ENCODE measurements at places on chromosomes 12 and 14.

GRCh38 chr14:95488376-95489213, 27.9 kb downstream of the SYNE3 start:
- DNase-seq = no peak

GRCh38 chr12:65741656-65742017, 82.6 kb upstream of the HMGA2 start:
- no peak for DNase-seq

DNA sequence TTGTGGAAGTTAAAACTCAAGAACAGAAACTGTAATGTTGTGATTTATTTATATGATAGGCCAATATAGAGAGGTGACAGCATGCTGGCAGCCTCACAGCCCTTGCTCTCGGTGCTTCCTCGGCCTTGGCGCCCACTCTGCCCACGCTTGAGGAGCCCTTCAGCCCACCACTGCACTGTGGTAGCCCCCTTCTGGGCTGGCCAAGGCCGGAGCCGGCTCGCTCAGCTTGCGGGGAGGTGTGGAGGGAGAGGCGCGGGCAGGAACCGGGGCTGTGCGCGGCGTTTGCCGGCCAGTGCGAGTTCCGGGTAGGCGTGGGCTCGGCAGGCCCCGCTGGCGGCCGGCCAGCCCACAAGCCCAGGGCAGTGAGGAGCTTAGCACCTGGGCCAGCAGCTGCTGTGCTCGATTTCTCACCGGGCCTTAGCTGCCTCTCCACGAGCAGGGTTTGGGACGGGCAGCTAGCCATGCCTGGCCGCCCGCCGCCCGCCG, 65.8 kb upstream of the SLC8A3 start:
- no peak for DNase-seq

DNA sequence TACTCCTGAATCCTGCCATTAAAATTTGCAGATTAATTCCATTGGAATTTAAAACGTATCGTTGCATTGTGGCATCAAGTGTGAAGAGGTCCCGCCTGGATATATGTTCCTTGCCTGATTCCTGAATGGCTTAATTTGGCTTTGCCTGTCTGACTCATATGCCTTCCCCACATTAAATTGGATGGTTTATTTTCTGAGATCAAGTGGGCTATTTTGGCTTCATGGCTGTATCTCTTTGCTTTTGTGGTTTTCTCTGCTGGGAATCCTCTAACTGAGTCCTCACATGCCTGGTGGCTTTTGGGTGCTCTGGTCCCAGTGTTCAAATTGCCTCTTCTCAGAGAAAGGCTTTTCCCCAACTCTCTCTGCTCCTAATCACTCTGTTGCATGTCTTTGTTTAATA, 127.9 kb upstream of the DYRK2 start:
- no peak for DNase-seq

- DNase-seq = no peak
Observed at GRCh38 chr14:54682578-54682977, 115.7 kb downstream of the SAMD4A start.

DNA sequence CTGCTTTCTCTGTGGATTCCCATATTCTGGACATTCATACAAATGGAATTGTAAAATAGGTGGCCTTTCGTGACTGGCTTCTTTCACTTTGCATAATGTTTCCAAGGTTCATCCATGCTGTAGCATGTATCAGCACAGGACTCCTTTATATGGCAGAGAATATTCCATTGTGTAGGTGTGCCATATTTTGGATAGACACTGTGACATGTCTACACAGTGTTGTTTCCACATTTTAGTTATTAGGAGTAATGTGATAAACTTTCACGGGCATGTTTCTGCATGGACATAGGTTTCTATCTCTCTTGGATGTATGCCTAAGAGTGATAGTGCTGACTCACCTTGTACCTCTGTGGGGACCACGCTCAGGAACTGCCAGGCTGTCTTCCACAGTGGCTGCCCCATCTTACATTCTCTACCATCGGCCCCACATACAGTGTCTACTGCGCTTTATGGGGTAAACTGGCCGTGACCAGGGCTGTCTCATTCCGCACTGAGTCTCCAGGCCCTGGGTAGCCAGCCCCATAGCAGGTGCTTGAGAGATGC, 7.1 kb upstream of the KRT84 start:
- no peak for DNase-seq

GRCh38 chr12:105445249-105445648, 114.8 kb downstream of the C12orf75 start:
- no peak for DNase-seq

GRCh38 chr14:81834308-81834707, 300.7 kb upstream of the SEL1L start:
- DNase-seq = no peak

GRCh38 chr12:104725610-104726009, 232.5 kb downstream of the SLC41A2 start:
- DNase-seq = no peak

GRCh38 chr14:85439696-85440328, 90.1 kb upstream of the FLRT2 start:
- DNase-seq = no peak

DNA sequence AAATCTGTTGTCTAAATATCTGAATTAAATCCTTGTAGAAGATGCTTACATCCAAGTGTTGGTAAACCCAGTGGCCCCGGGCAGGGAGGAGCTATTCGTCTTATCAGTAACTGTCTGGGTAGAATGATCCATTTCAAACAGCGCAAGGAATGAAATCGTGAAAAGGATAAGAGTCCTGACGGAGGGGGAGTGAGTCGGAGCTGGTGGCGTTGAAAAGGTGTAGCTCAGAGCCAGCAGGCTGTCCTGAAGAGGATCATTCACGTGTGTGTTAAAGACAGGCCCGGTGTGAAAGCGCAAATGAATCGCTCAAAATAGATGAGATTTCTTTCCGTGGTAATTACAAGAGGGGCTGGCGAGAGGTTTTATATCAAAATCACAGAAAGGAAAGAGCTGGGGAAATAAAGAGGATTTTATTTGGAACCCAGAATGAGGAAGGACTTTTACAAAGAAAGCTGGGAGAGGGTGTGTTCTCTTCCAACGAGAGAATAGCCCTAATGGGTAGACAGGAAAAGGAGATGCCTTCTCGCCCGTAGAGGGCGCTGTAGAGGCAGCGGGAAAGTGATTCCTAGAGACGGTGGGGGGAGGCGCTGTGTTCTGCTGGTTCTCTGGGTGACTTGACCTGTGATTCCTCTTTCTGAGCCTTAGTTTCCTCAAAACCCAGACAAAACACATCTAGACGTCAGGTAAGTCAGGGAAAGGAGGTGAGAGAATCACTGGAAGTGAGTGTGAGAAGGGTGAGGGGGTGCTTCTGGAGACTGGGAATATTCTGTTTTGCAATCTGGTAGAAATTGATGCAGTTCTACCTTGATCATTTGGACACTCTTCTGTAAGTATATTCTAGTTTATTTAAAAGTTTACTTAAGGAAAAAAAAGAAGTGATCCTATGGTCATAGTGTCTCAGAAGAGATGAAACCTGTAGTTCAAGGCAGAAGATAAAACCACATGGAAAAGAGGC, 39.3 kb downstream of the SRRM4 start:
- no peak for DNase-seq

DNA sequence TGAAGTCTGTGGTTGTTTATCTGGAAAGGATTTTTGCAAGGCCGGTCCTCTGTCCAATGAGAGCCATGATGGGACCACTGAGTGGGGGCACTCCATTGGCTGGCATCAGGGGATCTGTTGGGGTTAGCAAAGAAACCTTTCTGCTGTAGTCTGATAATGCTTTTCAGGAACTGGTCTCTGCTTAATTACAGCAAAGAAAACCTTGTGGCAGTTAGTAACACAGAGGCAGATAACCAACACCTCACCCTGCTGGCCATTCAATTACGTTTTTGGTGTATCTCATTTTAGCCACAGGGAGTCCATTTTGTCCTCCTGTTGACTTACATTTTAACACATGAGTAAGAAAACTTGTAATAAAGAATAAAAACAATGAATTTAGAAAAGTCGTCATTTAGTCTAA, 629.3 kb upstream of the MDGA2 start:
- no peak for DNase-seq

DNA sequence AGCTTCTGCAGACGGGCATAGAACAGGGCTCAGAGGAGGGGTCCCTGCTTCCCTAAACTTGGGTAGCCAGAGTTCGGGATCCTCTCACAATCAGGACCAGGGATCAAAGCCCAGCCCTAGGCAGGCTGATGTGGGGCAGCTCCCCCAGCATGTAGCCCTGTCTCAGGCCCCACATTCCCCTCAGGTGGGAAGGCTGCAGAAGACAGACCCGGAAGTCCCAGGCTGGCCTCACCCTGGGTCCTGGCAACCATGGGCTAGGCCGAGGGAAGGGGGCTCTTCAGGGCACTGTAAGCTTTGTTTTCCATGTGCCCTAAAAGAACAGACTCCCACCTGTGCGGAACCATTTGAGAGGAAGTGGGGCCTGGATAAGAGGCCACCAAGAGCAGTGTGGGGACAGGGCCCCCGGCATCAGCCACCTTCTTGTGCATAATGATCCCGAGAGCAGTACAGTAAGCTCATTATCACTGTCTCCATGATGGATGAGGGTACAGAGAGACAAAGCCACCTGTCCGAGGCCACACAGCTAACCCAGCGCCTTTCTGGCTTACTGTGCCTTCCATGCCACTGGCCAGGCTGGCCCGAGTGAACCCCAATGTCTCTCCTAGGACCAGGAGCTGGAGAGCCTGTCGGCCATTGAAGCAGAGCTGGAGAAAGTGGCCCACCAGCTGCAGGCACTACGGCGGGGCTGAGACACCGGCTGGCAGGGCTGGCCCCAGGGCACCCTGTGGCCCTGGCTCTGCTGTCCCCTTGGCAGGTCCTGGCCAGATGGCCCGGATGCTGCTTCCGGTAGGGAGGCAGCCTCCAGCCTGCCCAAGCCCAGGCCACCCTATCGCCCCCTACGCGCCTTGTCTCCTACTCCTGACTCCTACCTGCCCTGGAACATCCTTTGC, 11.5 kb downstream of the CHGA start:
- DNase-seq = no peak

DNA sequence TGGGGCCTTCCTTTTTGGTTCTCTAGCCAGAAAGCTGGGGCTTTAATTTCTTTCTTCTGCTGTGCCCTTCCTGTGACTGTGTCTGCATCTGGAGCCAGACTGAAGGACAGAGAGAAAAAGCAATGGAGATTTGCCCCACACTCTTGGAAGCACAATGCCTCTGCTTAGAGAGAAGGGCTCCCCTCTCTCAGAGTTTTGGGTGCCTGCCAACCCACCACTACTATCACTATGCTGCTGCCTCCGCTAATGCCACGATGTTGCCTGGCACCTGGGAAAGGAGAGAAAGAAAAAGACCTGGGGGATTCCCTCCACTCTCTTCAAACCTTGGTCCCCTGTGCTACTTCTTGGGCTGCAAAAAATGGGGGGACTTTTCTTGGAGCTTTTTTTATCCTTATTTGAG, 52.6 kb downstream of the TMEM260 start:
- no peak for DNase-seq

- no peak for DNase-seq
Observed at GRCh38 chr12:130219929-130220705, 57.9 kb downstream of the FZD10 start.

- DNase-seq = no peak
Observed at GRCh38 chr14:38309522-38310277, 53.8 kb upstream of the CLEC14A start.

- no peak for DNase-seq
Observed at GRCh38 chr14:22202313-22202712, 386.7 kb downstream of the DAD1 start.

DNA sequence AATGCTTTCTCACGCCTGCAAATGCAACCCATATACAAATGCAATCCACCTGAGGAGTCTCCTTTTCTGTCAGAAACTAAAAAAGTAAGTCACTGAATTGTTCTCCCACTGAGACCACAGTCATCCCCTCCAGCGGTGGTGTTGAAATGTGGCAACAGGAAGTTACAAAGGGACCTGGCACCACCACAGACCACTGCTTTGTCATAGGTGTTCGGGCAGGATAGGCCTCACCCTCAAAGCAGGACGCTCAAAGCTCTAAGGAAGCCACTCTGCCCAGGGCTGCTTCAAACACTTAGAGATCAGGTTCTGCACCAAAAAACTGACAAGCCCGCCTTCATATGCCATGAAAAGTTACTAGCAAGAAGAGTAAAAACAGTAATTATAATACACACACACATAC, 11.3 kb downstream of the PHLDA1 start:
- no peak for DNase-seq

DNA sequence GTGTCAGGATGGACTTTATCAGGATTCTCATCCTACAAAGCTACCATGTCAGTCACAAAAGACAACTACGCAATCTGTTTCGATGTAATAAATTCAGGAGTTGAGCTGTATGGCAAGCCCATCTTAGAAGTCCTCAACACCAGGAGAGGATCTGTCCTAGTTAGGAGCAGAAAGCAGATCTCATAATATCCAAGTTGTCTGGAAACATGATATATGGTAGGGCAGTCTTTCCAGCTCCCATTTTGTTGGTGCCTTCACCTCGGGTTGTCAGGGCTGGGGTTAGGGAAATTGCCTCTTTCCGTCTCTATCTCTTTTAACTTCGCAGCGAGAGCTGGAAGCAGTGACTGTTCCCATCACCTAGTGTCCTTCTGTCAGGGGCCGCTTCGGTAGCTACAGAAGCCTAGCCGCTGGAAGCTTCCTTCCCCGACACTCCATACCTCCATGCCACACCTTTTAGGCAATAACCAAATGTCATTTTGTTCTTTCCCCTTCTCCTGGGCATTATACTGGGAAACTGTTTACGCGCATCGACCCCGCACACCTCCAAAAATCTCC, 1.4 kb downstream of the NIN start:
- no peak for DNase-seq

DNA sequence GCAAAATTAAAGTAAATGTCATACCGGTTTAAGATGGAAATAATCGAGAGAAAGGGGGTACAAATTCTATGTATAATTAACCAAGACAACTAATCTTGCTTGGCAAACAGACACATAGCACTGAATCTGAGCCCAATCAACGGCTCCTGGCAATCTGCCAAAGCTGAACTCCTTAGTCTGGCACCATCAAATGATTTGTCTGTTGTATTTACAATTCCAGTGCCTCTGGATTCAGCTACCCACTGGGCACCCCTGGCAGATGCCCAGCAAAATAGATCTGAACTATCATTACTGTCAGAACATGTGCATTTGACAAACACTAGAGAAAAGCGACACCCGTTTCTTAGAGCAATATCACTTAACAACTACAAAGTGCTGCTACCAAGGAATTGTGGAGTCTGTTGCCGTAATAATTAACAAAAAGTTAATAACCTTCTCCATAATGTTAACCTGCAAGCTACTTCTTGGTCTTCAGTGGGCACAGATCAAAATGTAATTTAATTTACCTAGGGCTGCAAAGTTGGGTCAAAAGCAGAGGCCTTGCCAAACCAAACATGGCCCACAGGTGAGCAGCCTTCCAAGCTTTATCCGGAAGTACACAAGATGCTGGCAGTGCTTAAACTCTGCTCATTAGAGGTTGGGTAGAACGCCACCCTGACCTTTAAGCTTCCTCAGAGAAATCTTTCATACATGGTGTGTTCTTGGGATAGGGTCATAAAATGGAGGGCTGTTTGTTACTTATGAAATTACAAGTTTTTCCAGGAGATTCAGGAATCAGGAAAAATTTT, 7.6 kb downstream of the EGLN3 start:
- DNase-seq = no peak
